ENCODE measurements at places on chromosomes 2 and 18.

DNA sequence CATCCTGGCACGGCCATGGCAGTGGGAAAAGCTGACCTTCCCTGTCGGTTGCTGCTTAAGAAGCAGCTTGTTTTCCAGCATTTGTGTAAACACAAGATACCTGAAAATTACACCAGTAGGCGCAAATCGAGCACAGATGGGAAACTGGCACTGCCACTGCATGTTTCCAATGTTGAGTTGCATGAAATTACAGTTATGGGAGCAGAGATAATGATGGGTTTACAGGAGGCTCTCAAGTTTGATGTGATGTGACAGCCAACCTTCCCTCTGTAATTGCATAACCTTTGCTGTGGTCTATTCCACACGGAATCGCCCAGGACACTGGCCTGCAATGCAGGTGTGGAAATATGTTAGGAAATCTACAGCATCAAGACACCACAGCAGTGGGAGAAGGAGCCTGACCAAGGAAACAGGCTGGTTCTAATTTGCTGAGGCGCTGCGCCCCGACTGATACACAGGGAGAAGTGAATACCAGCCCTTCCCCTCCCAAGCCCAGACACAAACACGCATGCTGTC lies 17.4 kb downstream of the GPR45 start:
- DNase-seq = no peak

GRCh38 chr2:24076849-24077534 lies 866 bp upstream of the SF3B6 start:
- no peak for DNase-seq

- no peak for DNase-seq
Observed at GRCh38 chr18:62236252-62236651, 49.2 kb downstream of the RELCH start.

DNA sequence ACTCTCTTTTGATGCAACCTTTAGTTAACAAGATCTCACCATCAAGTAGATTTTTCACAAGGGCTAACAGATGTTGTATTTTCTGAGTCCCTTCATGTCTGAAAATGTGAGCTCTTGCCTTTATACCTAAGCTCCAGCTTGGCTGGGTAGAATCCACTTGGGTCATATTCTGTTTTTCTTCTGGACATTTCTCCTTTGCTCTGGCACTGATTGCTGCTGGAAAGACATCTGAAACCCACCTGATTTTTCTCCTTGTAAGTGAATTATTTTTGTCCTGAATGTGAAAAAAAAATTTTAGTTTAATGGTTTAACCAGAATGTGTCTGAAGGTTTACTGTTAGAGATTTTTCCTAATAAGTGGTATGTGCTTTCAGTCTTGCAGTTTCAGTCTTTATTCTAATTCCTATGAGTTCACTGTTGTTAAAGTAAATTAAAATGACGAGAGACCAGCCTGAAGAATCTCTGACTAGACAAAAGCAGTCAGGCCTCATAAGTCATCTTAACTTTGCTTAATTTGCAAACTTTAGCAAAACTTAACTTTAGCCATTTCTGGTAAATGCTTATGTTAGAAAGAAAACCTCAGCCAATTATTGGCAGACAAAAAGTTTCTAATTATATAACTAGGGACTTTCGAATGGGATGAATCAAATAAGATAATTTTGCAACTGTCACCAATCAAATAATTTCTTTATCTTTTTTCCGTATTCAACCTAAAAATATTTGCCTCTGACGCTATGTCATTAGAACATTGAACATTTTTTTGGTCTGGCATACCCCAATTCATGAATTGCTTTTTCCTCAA lies 70.8 kb downstream of the ACAA2 start:
- DNase-seq = no peak

GRCh38 chr2:108407864-108408729 lies 30.3 kb downstream of the SULT1C4 start:
- DNase-seq = no peak

GRCh38 chr2:80462654-80463053 lies 158.1 kb upstream of the LRRTM1 start:
- no peak for DNase-seq

GRCh38 chr2:240405133-240405532 lies 30.3 kb upstream of the GPC1 start:
- DNase-seq = no peak

- no peak for DNase-seq
Observed at GRCh38 chr2:77418537-77418936, 103.6 kb downstream of the LRRTM4 start.

- DNase-seq = no peak
Observed at GRCh38 chr2:105917226-105917625, 172.5 kb downstream of the NCK2 start.

- no peak for DNase-seq
Observed at GRCh38 chr2:7269106-7269643, 352.0 kb downstream of the RNF144A start.

- DNase-seq = peak; percentile 24
Observed at GRCh38 chr2:101467306-101467705, 7.6 kb downstream of the RFX8 start.

DNA sequence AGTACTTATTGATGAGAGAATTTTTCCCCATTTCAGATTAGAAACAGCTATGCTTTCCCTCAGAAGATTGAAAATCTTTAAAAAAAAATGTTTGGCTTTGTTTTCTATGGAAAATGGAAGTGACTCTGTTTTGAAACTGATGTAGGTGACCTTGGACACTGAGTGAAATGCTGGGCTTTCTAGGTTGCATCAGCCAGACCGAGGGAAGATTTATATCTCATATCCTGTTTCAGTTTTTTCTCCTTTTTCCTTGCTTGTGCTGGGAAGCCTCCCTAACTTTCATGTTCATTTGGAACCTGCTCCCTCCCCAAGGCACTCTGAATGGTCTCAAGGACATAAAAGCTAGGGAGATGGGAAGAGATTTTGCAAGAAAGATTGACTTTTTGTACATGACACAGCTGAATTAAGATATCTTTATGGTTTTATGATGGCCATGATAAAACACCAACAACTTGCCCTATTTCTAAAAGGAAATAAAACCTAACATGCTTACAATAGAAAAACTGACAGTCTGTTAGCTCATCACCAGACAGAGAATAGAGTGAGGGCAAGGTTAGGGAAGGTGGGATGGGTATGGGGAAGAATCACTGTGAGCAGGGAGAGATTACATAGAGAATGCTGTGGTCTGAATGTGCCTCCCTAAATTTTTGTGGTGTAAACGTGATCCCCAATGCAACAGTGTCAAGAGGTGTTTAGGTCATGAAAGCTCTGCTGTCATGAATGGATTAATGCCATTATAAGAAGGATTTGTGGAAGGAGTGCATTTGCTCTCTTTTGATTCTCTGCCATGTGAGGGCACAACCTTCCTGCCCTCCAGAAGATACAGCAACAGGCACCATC lies 249.7 kb downstream of the TPGS2 start:
- no peak for DNase-seq

DNA sequence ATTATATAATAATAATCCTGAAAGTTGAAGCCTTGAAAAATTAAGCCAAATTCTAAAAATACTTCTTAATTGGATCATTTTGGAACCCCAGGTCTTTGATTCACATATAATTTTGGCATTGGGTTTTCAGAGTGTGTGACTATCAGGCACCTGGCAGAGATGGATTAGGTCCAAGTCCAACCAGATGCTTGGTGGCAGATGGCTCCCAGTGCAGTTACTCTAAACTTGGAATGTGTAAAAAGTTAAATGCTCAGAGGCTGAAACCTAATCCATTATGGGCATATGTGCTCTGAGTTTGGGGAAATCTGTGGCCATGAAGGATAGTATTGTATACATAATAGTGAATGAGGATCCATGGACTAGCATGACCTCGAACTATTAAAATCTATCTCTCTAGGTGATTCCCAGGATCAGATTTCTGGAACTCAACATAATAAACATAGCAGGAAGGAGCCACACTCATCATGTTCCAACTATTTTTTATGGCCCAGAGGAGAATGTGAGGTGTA lies 333.0 kb downstream of the RPRM start:
- DNase-seq = no peak

DNA sequence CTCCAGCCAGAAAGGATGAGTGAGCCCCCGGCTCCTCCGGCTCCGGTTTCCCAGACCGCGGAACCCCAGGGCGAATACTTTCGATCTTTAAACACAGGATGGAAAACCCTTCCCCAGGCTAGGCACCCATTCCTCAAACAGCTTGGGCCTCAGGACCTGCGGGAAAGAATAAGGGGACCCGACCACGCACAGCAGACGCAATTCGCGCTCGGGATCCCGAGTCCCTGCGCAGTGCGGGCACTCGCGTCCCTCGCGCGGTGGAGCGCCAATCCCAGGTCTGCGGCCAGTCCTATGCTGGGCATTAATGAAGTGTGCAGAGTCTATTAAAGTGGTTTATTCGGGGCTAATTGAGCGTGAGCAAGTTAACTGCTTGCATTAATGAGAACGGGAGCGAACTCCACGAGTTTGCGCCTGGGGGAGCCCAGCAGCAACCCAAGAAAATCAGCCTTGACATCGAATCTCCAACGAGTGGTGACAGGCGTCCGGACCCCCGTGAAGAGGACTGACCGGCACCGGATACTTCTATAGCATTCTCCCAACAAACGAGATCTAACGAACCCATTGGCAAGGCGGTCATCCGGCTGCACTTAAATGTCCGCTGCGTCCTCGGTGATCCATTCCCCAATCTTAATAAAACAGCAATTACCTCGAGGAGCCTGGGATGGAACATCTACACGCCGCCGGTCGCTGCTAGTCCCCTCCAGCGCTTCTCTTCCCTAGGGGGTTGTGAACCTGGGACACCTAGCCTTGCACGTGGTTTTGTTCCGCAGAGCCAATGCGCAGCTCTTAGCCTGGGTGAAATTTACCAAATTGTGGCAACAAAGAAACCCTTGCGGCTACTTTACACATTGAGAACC lies 1.6 kb downstream of the OSR1 start:
- DNase-seq = no peak

DNA sequence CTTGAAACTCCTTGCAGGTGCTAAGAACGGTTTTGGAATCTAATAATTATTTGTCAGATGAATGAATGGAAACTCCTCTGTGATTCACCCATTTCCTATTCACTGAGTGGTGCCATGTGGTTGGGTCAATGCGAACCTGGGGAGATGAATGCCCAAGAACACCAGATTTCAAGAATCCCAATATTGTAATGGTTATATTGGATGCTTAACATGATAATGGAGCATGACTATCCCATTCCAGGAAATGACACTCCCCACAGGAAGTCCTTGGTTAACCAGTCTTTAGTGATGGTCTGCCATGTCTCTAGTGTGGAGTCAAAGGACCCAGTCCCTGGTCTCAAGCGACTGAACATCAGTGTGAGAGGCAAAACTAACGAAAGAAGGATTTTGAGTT lies 67.9 kb upstream of the ST3GAL5 start:
- DNase-seq = no peak

DNA sequence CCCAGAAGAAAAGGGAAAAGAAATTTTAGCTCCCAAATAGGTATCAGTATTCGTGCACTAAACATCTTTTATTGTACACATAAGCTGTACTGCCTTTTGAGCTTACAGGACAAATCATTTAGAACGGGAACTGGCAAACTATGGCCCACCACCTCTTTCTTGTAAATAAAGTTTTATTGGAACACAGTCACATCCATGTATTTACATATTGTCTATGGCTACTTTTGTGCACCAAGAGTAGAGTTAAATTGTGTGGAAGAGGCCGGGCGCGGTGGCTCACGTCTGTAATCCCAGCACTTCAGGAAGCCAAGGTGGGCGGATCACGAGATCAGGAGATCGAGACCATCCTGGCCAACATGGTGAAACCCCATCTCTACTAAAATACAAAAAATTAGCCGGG lies 5.7 kb downstream of the TM4SF20 start:
- DNase-seq = no peak

DNA sequence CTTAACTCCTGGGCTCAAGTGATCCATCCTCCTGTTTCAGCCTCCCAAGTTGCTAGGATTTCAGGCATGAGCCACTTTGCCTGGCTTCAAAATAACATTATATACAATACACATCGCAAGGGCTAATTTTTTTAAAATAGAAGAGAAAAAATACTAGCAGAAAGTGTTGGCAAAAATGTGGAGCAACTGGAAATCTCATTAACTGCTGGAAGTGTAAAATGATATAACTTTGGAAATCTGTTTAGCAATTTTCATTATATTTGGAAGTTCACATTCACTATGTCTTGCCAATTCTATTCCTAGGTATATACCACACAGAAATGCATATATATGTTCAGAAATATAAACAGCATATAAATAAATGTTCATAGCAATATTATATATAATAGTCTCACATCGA lies 55.1 kb upstream of the ZBTB14 start:
- no peak for DNase-seq

DNA sequence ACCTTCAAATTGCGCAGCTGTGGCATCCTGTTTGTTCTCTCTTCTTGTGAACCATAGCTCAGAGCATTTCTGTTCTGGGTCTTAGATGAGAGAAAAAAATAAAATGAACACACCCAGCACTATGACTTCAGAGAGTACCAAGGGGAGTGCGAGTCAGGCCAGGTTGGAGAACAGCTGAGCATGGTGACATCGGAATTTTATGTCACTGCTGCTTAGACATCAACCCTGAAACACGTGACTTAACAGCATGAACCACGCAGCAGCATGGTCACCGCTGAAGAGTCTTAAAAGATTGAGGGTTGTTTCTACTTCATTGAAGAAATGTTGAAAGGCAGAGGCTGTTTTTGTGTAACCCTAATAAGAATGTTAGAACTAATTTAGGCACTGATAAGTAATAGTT lies 288.8 kb upstream of the SOX11 start:
- DNase-seq = no peak

DNA sequence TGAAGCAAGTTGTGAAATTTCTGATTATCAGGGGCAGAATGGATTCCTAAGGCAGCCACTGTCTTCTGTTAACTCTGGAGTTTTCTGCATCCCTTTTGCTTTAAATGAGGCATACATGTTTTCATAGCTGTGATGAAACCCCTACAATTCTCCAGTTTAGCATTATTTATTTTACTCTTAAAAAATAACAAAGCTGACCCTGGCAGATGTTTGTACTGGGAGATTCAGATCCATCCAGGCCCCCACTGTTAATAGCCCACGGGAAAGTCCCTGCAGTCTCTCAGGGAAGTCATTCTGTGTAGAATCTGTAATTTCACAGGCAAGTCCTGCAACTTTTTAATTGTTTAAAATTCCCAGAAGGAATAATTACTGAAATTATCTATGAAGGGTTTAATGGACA lies 353 bp upstream of the SULT1C4 start:
- no peak for DNase-seq

- no peak for DNase-seq
Observed at GRCh38 chr18:11309172-11309571, 159.8 kb upstream of the PIEZO2 start.

DNA sequence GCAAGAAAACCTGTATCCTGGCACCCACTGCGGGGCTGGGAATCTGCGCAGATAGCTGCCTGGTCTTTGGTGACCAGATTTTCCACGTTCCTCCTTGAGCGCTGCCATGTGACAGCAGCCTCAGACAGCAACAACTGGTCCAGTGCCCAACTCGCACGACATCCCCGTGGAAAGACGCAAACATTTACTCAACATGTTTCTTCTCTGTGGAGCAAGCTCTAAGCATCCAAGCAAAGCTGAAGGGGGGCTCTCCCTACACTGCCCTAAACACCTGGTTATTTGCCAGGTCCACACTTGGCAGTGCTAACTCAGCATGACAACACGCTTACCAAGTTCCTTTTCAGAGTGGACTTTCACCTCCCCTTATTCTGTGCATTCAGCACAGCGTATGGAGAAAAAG lies 11.3 kb downstream of the ZNF516 start:
- DNase-seq = no peak

- DNase-seq = no peak
Observed at GRCh38 chr18:24006712-24007313, 7.7 kb upstream of the TTC39C start.

GRCh38 chr2:197669077-197669476 lies 6.3 kb downstream of the RFTN2 start:
- DNase-seq = no peak

- no peak for DNase-seq
Observed at GRCh38 chr2:226818930-226819329, 16.9 kb upstream of the RHBDD1 start.

Measured in iPS-NIHi11 (cell line).